ENCODE measurements at places on chromosomes 3 and 15. TPM values are rescaled to one million over a fixed set of nuclear protein-coding genes. Genes with fewer than 3 reads are reported as not detected.

GCSAM gene
- total RNA-seq: not detected

MYEF2 gene
- total RNA-seq: 13.5 TPM

ARHGEF26 gene
- total RNA-seq: 6.6 TPM

HRG gene
- not detected for total RNA-seq

Data from Daoy (cell line).